Stimulated activated CD4-positive, alpha-beta T cell treated with anti-CD3 and anti-CD28 coated beads, Interleukin-12 subunit alpha, Interleukin-12 subunit beta, amount 100 ng/mL, for 4 hours (primary cell): ENCODE measurements at places on chromosomes 7 and 10.

DNA sequence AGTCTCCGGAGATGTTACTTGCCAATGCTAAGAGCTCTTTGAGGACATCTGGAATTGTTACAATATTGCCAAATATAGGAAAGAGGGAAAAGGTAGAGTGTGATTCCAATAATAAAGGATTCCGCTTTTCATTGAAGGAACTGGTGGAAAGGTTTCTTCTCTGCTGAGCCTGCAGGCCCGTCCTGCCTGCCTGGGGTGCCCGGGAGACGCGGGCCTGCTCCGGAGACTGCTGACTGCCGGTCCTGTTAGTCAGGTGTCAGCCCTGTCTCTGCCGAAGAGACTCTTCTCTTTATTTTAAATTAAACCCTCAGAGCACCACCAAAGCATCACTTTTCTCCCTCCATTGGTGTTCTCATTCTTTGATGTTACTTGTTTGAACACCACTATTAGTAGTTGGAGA, 2.2 kb downstream of the EGFR start:
- DNase-seq, result no peak

GRCh38 chr7:141280100-141280499, 206.2 kb downstream of the TMEM178B start:
- DNase-seq, result no peak

DNA sequence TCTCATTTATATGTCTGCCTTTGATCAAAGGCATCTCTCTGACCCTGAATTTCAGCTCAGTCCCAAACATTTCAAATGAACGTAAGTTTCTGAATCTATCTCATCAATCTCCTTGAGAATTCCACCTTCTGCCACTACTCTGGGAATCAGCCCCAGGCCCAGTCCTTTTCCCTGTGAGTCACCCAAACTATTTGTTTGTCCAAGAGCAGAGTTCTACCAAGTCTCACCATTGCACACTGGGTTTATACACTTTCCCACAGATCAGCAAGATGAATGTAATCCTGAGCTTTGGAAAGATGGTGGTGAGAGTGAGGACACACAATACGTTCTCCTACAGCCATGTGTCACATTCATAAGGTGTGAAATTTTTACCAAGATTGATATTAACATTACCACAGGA, 251.3 kb upstream of the VWC2 start:
- DNase-seq, result no peak

DNA sequence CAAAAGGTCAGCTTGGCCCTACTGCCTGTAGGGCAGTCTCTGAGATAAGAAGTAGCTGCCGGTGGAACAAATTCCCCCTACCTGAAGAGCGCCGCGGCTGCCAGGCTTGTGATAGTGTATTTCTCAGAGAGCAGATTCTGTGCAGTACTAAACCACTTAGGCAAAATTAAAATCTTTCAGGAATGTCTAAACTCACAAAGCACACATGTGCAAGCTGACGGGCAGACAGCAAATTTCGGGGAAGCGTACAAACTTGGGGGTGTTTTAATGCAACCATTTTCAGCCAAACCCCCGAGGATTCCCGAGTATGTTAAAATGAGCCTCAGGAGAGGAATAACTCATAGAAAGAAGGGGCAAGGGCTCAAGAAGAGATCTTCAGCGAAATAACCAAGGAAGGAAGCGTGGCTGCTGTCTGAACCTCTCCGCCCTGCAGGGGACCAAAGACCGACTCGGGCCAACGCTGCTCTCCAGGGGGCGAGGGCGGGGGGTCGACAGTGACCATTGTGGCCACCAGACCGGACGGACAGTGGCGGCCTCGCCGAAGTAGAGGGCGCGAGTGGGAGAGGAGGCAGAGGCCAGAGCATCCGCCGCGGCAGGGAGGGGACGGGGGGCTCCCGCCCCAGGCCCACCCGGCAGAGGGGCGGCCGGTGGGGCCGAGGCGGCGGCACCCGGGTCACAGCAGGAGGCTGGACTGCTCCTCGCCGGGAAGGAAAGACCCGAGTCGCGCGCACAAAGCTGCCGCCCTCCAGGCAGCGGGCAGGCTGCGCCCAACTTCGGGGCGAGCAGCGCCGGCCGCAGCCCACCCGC, 819 bp downstream of the HYCC1 start:
- no peak for DNase-seq

GRCh38 chr7:464454-465401, 54.9 kb downstream of the PDGFA start:
- DNase-seq, result no peak
